Ascending aorta (tissue), 2 donors: ENCODE measurements at places on chromosomes 2 and 18. TPM values are rescaled to one million over a fixed set of nuclear protein-coding genes. Genes with fewer than 3 reads are reported as not detected.

CDH19 gene
- 0.21 TPM for total RNA-seq

DNA sequence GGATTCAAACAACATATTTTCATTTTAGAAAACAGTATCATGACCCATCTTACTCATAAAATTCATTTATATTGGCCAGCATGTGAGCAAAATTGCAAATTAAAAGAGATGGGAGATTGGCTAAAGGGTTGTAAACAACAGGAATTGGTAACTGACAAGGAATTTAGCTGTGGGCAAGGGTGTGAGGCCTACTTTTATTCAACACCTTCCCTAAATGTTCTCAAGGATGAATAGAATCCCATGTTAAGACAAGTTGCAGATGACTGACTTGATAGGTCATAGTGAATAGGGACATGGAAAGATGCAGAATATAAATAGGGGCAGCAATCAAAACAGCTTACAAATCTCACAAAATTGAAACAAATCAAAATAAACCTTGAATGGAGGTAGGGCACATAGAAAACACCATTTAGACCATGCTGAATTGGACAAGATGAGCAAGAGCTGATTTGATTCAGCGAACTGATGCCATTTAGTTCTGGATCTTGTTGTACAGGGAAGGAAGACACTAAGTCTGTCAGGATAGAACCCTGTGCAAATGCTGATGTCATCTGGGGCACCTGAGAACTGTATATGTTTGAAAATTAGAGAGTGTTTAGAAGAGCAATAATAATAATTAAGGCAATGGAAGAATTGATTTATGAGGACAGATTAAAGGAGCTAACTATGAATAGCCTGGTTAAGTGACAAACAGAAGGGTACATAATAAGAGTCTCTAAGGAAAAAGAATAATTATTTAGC is 509.7 kb downstream of the ZEB2 start:
- no peaks in the 10 kb centered on the region for H3K4me1 ChIP-seq
- no peak overlapping the region for H3K27ac ChIP-seq
- no peaks in the 10 kb centered on the region for H3K36me3 ChIP-seq
- no peak for DNase-seq
- no peaks in the 10 kb centered on the region for H3K27me3 ChIP-seq

- no peak overlapping the region for H3K27ac ChIP-seq
- no peaks in the 10 kb centered on the region for H3K4me1 ChIP-seq
- DNase-seq = no peak
- no peaks in the 10 kb centered on the region for H3K27me3 ChIP-seq
- H3K36me3 ChIP-seq = no peaks in the 10 kb centered on the region
- no peak overlapping the region for H3K4me3 ChIP-seq
Observed at GRCh38 chr2:146370826-146371225, 1474.0 kb upstream of the ACVR2A start.

- no peaks in the 10 kb centered on the region for H3K27me3 ChIP-seq
- no peak overlapping the region for H3K27ac ChIP-seq
- H3K4me1 ChIP-seq = no peaks in the 10 kb centered on the region
- H3K4me3 ChIP-seq = no peak overlapping the region
- no peak for DNase-seq
- H3K36me3 ChIP-seq = no peaks in the 10 kb centered on the region
Observed at GRCh38 chr2:126914811-126915500, 16.3 kb downstream of the TEX51 start.

DNA sequence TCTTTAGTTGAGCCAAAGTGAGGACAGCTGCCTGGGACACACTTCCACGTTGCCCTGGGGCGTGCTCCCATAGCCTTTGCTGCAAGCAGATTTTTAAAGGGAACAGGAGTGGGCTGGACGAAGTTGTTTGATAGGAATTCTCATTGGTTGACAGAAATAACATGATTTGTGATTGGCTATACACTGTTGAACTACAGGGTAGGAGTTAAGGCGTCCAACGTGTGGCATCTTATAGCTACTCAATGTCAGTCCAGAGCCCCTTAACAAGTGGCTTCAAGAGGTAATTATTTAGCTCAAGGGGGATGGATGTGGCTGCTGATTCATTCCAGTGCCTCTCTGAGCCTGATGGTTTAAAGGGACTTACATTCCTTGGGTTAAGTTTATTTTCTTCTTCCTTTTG is 65.5 kb downstream of the ACAA2 start:
- no peaks in the 10 kb centered on the region for H3K4me1 ChIP-seq
- no peak overlapping the region for H3K27ac ChIP-seq
- no peaks in the 10 kb centered on the region for H3K27me3 ChIP-seq
- no peak for DNase-seq

FKBP1B gene
- not detected for total RNA-seq

CFC1 gene
- total RNA-seq = not detected

DNA sequence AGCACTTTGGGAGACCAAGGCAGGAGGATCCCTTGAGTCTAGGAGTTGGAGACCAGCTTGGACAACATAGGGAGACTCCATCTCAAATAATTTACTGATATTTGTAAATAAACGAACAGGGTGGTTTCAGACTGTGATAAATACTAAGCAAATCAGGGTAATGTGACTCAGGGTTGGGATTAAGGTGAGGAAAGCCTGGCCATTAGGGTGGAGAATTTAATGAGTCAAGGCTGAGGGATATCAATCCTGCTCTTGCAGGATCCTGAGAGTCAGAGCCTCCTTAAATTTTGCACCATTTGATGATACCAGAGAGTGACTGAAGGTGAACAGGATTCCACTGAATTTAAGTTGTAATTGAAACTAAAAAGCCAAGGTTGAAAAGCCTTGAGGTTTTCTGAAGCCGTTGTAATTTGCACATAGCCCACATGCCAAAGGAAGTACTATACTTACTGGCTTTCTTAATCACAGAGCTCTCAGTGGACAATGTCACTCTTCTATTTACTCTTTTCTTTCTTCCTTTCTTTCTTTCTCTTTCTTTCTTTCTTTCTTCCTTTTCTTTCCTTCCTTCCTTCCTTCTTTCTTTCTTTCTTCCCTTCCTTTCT is 28.6 kb upstream of the AP1S3 start:
- H3K27ac ChIP-seq = no peak overlapping the region
- H3K4me3 ChIP-seq = no peak overlapping the region
- peaks cover 5% of the 10 kb centered on the region for H3K36me3 ChIP-seq
- no peaks in the 10 kb centered on the region for H3K27me3 ChIP-seq
- DNase-seq = no peak
- no peaks in the 10 kb centered on the region for H3K4me1 ChIP-seq

DNA sequence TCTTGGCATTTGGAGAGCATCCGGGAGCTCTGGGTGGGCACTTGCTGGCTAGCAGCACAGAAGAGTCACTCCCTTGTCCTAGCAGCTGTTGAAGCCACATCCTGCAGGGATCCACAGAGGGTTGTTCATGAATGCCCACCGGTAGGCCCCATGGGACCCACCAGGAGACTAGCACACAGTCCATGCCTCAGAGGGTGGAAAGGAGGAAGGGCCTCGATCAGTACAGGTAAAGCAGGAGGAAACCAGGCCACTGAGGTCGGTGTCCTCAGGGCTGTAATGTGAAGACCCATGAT is 205.8 kb downstream of the SEPTIN10 start:
- H3K36me3 ChIP-seq = no peaks in the 10 kb centered on the region
- DNase-seq = no peak
- H3K27ac ChIP-seq = no peak overlapping the region
- no peak overlapping the region for H3K4me3 ChIP-seq

- no peaks in the 10 kb centered on the region for H3K27me3 ChIP-seq
- peaks cover 56% of the 10 kb centered on the region for H3K4me1 ChIP-seq
- H3K4me3 ChIP-seq = peak overlapping the region; percentile 35
- peak overlapping the region; percentile 97 for H3K27ac ChIP-seq
Observed at GRCh38 chr2:237702441-237703391, 75.3 kb downstream of the LRRFIP1 start.

DNA sequence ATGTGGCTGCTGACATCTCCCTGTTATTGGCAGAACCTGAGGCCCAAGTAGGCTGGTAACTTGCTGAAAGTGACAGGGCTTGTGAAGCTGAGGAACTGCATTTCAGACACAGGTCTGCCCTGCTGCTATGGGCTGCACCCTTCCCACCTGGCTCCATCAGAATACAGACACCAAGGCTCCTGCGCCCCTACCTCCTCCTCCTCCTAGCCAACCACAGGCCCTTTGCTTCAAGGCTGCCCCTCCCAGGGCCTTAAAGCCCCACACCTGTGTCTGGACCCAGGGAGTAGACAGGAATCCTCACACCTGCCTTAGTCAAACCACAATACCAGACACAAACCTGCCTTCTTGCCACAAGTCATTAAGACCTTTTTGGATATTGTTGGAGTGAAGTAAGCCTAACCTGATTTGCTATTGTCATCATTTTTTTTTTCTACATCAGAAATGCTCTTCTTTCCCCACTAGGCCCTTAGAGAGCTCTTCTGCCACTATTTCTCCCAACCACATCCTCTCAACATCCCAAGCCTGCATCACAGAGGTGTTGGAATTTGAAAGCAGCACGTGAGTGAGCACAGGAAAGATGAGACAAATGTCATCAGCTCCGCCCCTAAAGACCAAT is 489.7 kb downstream of the EIPR1 start:
- no peak overlapping the region for H3K4me3 ChIP-seq
- no peaks in the 10 kb centered on the region for H3K4me1 ChIP-seq

- no peaks in the 10 kb centered on the region for H3K27me3 ChIP-seq
- H3K4me1 ChIP-seq = no peaks in the 10 kb centered on the region
- DNase-seq = no peak
- H3K27ac ChIP-seq = no peak overlapping the region
- H3K36me3 ChIP-seq = no peaks in the 10 kb centered on the region
Observed at GRCh38 chr2:73718421-73718820, 18.7 kb downstream of the TPRKB start.

RESP18 gene
- total RNA-seq = not detected

- H3K27ac ChIP-seq = no peak overlapping the region
- DNase-seq = no peak
- no peak overlapping the region for H3K4me3 ChIP-seq
Observed at GRCh38 chr2:172726172-172726735, 9.4 kb upstream of the RAPGEF4 start.

DNA sequence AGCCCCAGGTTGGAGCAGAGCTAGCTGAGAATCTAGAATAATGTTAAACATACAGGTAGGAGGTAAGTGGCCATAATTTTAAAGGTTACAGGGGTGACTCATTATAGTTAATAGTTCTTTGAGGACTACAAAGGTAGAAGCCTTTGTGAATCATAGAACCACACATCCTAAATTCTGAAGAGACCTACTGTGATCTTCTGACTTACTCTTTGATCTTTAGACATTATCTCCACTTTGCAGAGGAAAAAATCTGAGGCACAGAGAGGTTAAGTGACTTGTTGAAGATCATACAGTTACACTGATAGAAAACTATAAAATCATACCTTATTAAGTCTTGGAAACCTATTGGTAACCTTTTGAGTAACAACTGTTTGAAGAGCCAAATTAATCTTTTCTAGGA is 1051.3 kb upstream of the NRXN1 start:
- H3K27me3 ChIP-seq = no peaks in the 10 kb centered on the region
- no peak for DNase-seq
- H3K27ac ChIP-seq = no peak overlapping the region

DNA sequence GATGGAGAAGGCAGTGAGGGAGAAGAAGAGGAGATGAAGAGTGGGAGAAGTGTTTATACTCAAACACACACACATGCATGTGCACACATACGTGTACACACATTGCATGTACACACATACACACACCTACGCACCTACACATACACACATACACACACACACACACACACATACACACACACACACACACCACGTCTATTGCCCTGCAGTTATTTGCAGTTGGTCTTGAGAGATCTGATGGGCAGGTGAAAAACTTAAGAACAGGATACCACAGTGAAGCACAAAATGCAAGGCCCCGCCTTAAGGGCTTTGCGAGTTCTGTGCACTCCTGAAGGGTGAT is 190.2 kb downstream of the MYCN start:
- no peak overlapping the region for H3K4me3 ChIP-seq
- no peaks in the 10 kb centered on the region for H3K27me3 ChIP-seq
- no peaks in the 10 kb centered on the region for H3K4me1 ChIP-seq
- H3K36me3 ChIP-seq = no peaks in the 10 kb centered on the region
- no peak for DNase-seq
- no peak overlapping the region for H3K27ac ChIP-seq
